ENCODE measurements at places on chromosomes 2 and 18. TPM values are rescaled to one million over a fixed set of nuclear protein-coding genes. Genes with fewer than 3 reads are reported as not detected.

Gene GPR148
- not detected for total RNA-seq

Gene ATOH8
- 3.4 TPM for total RNA-seq

Gene DSC3
- 2.0 TPM for total RNA-seq

Gene GCG
- not detected for total RNA-seq
